Natural killer cell (primary cell): ENCODE measurements at places on chromosomes 7 and 10. TPM values are rescaled to one million over a fixed set of nuclear protein-coding genes. Genes with fewer than 3 reads are reported as not detected.

DPP6 gene
- total RNA-seq: not detected

TRUB1 gene
- total RNA-seq: 10.3 TPM

MMS19 gene
- 61.7 TPM for total RNA-seq

NKX1-2 gene
- not detected for total RNA-seq

DNA sequence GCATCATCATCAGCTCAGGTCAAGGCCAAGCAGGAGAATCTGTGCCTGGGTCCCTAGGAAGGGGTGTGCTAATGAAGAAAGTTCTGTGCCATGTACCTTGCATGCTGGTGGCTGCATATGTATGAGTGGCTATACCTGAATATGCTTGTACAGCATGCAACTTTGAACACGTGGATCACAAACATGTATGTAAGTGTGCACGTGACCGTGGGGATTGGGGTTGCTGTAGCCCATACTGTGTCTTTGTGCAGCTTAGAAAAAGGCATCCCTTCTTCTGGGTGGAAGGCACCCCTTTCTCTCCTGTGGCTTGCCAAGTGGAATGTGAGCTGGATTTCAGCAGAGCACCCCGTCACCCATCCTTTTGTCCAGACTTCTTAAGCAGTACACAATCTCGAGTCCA lies 13.8 kb downstream of the EMX2 start:
- H3K27me3 ChIP-seq: peaks cover 24% of the 10 kb centered on the region
- H3K4me1 ChIP-seq: peaks cover 13% of the 10 kb centered on the region
- no peaks in the 10 kb centered on the region for H3K36me3 ChIP-seq
- H3K4me3 ChIP-seq: no peak overlapping the region

GRCh38 chr10:78991187-78991586 lies 77.6 kb upstream of the ZMIZ1 start:
- no peak overlapping the region for H3K4me3 ChIP-seq
- no peaks in the 10 kb centered on the region for H3K4me1 ChIP-seq
- DNase-seq: no peak
- H3K27ac ChIP-seq: no peak overlapping the region
- no peaks in the 10 kb centered on the region for H3K36me3 ChIP-seq

ZNF804B gene
- total RNA-seq: not detected

DNA sequence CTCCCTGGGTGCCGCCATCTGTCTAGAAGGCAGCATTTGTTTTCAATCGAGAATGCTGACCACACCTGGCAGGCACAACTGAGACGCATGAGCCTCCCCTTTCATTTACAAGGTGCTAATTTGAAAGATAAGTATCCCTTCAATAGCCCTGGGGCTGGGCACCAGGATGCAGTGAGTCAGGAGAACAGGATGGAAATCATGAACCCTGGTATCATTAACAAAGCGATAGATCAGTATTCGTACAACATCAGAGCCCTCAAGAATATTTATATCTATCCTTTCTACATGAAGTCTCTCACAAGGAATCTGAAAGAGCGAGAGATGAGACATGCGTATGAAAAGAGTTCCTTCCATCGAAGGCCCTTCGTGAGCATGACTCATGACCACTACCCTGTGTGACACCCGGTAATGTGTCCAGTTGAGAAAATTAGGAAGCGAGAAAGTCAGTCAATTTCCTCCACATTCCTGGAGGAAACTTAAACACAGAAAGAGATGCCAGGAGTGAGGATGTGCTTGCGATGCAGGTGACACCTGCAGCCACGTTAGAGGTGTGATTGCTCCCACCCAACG lies 123.1 kb upstream of the PITRM1 start:
- no peak overlapping the region for H3K4me3 ChIP-seq
- no peak for DNase-seq
- no peak overlapping the region for H3K27ac ChIP-seq
- H3K36me3 ChIP-seq: no peaks in the 10 kb centered on the region

- peaks cover 10% of the 10 kb centered on the region for H3K4me1 ChIP-seq
- H3K4me3 ChIP-seq: no peak overlapping the region
- no peak for DNase-seq
Observed at GRCh38 chr10:49158404-49158803, 24.6 kb upstream of the FAM170B start.

ADAM12 gene
- total RNA-seq: 1.8 TPM

- H3K4me1 ChIP-seq: no peaks in the 10 kb centered on the region
- DNase-seq: peak; percentile 29
- H3K36me3 ChIP-seq: no peaks in the 10 kb centered on the region
- no peaks in the 10 kb centered on the region for H3K27me3 ChIP-seq
Observed at GRCh38 chr7:157881048-157881771, 544.4 kb downstream of the DNAJB6 start.

NRF1 gene
- 39.8 TPM for total RNA-seq

GRCh38 chr10:114663626-114664025 lies 5.6 kb upstream of the ABLIM1 start:
- no peaks in the 10 kb centered on the region for H3K27me3 ChIP-seq
- no peaks in the 10 kb centered on the region for H3K4me1 ChIP-seq
- no peak for DNase-seq
- H3K27ac ChIP-seq: no peak overlapping the region
- no peaks in the 10 kb centered on the region for H3K36me3 ChIP-seq
- H3K4me3 ChIP-seq: no peak overlapping the region

DNA sequence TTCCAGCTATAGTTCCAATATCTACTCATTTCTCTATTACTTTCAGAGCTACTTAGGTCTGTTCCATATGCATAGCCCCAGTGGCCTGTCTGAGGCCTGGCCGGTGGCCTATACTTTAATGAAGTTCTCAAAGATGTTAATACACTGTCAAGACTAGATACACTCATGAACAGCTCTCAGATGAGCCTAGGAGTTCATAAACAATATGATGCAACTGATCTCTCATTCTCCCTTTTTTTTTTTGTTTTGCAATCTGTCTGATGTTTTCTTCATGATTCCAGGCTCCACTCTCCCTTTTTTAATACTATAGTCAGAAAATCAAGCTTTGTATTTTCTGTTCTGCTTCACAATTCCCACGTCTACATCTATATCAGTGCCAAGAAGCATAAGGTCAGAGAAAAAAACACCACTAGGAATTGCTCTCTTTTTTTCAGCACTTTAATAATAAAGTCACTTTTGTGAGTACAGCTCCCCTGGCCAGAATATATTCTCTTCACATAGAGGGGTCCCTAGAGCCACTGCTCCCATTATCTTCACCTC lies 321.0 kb downstream of the C7orf25 start:
- H3K27me3 ChIP-seq: no peaks in the 10 kb centered on the region
- no peak overlapping the region for H3K4me3 ChIP-seq

DNA sequence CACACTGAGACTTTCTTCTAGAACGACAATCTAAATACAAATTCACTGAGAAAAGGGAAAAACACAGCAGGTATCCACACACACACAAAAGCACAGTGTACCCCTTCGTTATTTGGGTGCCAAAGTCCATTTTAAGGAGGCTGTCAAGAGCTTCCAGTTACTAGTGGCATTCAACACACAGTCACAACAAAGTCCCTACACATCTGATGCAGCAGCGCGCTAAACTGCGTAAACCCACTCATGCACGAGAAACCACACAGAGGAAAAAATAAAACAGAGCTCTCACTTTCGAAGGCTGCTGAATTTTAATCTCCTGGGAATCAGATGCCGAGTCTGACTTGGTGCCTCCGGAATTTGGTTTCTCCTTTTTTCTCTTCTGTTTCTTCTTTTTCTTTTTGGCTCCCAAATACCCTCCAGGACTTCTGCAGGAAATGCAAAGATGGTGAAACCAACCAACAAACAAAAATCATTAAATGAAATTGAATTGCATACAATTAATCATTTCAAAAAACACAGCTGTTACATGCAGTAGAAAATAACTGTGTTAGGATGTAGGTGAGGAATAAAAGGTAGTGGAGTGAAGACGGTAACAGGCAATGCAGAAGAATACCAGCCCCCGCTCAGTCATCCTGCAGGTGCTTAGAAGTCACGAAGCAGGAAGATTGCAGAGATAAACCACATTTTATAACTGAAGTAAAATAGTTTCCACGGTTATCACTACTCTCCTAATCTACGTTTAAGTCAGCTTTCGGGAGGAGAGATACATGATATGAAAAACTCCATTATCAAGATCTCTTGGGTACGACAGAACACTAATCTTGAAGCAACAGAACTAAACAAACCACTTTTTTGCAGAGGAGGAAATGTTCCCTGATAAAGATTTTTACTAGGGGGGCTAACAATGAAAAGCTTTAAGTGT lies 27.1 kb downstream of the NMT2 start:
- H3K4me3 ChIP-seq: no peak overlapping the region
- H3K27me3 ChIP-seq: no peaks in the 10 kb centered on the region
- H3K4me1 ChIP-seq: peaks cover 8% of the 10 kb centered on the region
- no peak overlapping the region for H3K27ac ChIP-seq
- peaks cover 2% of the 10 kb centered on the region for H3K36me3 ChIP-seq
- DNase-seq: no peak

ANKRD1 gene
- not detected for total RNA-seq

GRCh38 chr7:1987591-1988532 lies 244.9 kb downstream of the MAD1L1 start:
- H3K36me3 ChIP-seq: no peaks in the 10 kb centered on the region
- H3K27ac ChIP-seq: no peak overlapping the region
- H3K4me1 ChIP-seq: peaks cover 36% of the 10 kb centered on the region
- H3K27me3 ChIP-seq: no peaks in the 10 kb centered on the region

NEUROD6 gene
- total RNA-seq: not detected

CHAT gene
- total RNA-seq: not detected

DNA sequence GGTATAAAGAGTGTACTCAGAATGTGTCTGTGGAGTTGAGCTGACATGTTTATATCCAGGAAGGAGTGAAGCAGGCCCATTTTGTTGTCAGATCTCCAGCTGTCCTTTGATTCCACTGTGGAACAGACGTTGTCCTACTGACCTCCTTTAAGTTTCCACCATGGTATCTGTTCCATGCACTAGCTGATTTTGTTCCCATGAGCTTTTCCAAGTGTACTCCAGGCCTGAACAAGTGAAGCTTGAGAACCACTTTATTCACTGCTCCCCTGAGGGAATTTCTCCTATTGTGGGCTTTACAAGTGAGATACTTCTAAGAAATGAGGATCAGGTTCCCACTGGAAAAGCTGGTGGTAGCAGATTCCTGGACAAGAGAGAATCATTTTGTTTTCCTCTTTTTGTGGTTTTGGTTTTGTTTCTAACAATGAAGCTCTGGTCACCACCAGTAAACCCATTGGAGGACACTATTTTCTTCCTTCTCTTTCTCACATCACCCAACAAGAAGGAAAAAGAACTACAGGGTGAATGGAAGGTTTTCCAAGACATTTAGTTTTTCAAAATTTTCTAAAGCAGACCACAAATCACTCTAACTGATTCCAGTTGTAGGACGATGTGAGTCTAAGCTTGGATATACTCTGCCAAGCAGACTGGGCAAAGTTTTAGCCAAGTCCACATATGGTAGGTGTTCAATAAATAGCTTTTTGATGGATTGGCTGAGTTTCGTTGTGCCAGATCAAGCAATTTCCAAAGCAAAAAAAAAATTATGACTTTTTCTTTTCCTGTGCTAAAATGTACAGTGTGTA lies 144.2 kb downstream of the JCAD start:
- DNase-seq: no peak
- no peaks in the 10 kb centered on the region for H3K27me3 ChIP-seq
- H3K27ac ChIP-seq: no peak overlapping the region

GRCh38 chr7:30925913-30926312 lies 14.3 kb downstream of the AQP1 start:
- no peak overlapping the region for H3K4me3 ChIP-seq
- no peaks in the 10 kb centered on the region for H3K4me1 ChIP-seq
- no peaks in the 10 kb centered on the region for H3K36me3 ChIP-seq
- no peak overlapping the region for H3K27ac ChIP-seq
- DNase-seq: no peak

- H3K4me3 ChIP-seq: no peak overlapping the region
- no peak for DNase-seq
- no peaks in the 10 kb centered on the region for H3K27me3 ChIP-seq
- no peaks in the 10 kb centered on the region for H3K4me1 ChIP-seq
Observed at GRCh38 chr10:48296576-48297098, 9.8 kb upstream of the MAPK8 start.

- H3K4me1 ChIP-seq: peaks cover 18% of the 10 kb centered on the region
- H3K4me3 ChIP-seq: no peak overlapping the region
- no peak for DNase-seq
- H3K36me3 ChIP-seq: no peaks in the 10 kb centered on the region
- H3K27me3 ChIP-seq: no peaks in the 10 kb centered on the region
- H3K27ac ChIP-seq: no peak overlapping the region
Observed at GRCh38 chr7:108137993-108138392, 7.8 kb upstream of the LAMB4 start.

DNA sequence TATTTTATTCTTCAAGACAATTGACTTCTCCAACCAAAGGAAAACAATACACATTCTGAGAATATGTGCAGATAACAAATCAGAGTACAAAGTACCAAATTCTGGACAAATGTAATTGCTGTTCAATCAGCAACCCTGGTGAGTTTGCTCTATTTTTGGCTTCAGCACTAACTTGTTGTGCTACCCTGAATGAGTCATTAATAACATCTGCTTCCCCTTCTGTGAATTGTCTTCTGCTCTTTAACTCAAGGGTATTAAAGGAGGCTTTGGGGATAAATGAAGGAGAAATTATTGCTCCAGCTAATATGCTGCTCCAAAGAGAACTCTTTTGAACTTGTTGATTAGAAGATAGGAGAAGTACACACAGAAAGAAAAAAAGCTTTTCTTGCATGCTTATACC lies 459.3 kb downstream of the HTR7 start:
- H3K36me3 ChIP-seq: no peaks in the 10 kb centered on the region
- no peaks in the 10 kb centered on the region for H3K4me1 ChIP-seq
- no peak for DNase-seq
- H3K4me3 ChIP-seq: no peak overlapping the region
- no peaks in the 10 kb centered on the region for H3K27me3 ChIP-seq
- no peak overlapping the region for H3K27ac ChIP-seq

- no peak overlapping the region for H3K27ac ChIP-seq
- H3K36me3 ChIP-seq: no peaks in the 10 kb centered on the region
- no peak for DNase-seq
- peaks cover 12% of the 10 kb centered on the region for H3K4me1 ChIP-seq
- H3K27me3 ChIP-seq: peaks cover 3% of the 10 kb centered on the region
- no peak overlapping the region for H3K4me3 ChIP-seq
Observed at GRCh38 chr10:69845574-69846292, 44.0 kb downstream of the COL13A1 start.

DNA sequence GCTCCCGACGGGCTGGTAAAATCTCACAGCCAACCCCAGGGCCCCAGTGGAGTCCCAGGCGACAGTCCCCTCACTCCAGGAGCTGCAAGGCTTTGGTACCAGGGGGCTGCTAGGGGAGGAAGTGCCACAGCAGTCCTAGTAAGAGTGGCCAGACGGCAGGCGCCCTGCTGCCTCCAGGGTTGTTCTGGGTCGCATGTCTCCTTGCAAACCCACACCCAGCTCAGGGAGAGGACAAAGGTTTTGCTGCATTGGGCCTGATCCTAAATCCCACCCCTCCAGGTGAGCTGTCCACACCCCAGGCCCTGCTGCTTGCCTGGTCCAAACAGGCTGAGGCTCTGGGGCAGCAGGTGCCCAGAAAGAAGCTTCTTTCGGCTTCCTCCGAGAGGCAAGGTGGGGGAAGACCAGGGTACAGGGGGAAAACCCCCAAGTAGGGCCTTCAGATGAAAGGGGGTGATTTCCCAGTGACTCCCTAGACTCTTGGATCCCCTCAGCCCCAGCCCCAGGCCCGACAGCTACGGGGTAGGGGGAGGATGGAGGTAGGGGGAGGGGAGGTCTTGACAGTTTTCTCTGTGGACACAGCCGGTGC lies 4.2 kb upstream of the KCP start:
- H3K27me3 ChIP-seq: peaks cover 17% of the 10 kb centered on the region
- no peaks in the 10 kb centered on the region for H3K36me3 ChIP-seq
- no peak overlapping the region for H3K27ac ChIP-seq
- no peak overlapping the region for H3K4me3 ChIP-seq
- H3K4me1 ChIP-seq: peaks cover 15% of the 10 kb centered on the region
